Fibroblast of skin of scalp (primary cell): ENCODE measurements at places on chromosomes 4 and X.

DNA sequence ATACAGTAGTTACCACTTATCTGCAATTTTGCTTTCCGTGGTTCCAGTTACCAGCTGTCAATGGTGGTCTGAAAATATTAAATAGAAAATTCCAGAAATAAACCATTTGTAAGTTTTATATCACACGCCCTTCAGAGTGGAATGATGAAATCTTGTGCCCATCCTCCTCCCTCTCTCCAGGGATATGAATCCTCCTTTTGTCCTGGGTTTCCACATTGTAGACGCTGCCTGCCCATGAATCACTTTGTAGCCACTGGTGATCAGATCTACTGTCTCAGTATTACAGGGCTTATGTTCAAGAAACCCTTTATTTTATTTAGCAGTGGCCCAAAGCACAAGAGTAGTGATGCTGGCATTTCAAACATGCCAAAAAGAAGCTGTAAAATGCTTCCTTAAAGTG lies 198.6 kb downstream of the KCNIP4 start:
- DNase-seq: no peak

- DNase-seq: no peak
Measured at GRCh38 chr4:108878806-108879205, 116.0 kb upstream of the ETNPPL start.

GRCh38 chr4:168503652-168504362 lies 7.0 kb downstream of the PALLD start:
- DNase-seq: no peak

DNA sequence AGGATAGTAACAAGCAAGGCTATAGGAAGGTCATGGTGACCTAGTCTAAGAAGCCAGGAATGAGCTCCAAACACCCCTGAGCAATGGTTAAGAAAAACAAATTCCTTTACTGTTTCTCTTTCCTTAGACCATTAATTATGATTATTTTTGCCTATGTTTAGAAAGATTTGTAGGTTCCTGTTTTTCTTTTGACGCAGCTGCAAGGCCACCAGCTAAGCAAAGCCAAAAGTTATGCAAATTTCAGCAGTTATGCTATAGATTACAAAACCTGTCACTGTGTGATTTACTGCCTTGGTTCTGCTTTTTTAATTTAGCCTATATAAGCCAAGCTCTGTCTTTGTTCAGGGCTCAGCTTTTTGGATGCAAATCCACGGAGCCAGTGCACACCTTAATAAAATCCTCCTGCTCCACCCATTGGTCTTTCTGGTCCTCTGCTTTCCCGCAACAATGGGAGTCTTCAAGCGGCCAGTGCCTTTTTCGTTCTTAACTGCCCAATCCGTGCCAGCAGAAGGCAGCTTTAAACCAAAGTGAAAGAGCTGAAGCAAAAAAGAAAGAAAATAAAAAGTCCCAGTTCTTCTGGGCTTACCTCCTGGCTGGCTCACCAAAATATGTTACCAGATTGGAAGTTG lies 1.4 kb upstream of the CEP135 start:
- DNase-seq: peak; percentile 50

GRCh38 chr4:40185830-40186664 lies 10.8 kb upstream of the RHOH start:
- DNase-seq: peak; percentile 68

DNA sequence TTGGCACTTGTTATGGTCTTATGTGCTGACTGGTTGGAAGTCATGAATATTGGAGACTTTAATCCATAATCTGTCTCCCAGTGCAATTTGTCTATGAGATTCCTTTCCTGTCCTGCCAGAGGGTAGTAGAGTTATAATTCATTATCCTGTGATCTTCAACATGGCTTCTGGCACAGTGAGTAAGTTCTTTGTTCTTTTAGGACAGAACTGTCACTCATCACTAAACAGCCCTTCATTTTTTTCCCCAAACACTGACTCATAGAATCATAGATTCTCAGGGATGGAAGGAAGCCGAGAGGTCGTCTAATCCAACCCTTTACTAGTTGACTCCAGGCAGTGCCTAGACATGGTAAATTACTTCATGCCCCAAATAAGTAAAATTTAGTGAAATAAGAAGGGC lies 78.4 kb downstream of the LUZP4 start:
- DNase-seq: peak; percentile 37

DNA sequence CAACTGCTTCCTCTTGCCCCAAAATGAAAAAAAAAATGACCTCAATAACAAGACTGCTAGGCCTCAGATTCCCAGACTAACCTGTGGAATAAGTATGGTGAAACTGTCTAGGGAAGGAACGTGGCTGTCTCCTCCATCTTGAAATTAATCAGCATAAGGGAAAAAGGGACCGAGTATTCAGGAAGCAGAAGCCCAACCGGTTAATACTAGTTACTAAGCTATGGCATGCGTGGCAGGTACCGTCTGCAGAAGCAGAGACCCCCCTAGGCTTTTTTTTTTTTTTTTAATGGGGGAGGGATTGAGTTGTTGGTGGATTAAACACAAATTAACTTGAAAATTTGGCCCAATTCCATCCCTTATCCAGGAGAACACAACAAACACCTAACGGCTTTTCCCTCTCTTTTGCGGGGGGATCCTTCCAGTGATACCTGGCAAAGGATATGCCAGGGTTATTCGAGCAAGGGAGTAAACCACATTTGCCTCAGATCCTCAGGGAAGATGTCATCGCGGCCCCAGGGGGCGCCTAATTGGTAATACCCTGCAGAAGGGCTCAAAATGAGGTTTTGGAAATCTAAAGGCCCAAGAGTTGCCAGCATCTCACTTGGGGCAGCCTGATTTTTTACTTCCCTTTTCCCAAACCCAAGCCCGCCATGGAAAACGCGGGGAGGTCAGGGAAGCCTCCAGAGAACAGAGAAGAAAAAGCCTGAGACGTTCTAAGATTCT lies 893 bp downstream of the RLIM start:
- DNase-seq: peak; percentile 19

DNA sequence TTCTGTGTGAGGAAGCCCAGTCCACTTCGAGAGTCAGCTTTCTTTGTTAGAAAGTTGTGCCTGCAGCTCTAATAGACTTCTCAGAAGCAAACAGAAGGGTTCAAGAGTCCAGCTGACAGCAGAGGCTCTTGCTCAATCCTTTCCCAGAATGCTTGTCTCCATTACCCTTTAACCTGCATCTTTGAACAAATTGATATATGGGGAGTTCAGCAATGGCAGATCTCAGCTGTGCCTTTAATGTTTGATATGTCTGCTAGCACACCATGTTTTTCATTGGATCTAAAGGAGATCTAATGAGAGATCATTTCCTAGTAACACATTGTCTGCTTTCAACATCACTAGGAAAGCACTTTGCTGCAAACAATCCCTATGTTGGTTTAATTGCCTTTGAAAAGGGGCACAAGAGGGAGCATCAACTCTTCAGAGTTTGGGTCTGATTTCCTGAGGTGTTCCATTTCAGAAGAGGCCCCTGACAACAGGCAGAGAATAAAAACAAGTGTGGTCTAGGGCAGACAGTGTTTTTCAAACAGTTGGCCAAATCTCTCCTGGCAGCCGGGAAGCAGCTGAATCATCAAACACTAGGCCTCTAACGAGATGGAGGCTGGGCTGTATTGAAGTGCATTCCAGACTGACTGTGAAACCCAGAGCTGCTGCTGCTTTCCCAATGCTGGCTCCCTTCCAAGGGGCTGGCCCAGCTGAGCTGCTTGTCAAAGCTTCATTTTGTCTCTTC lies 55.5 kb downstream of the LUZP4 start:
- peak; percentile 97 for DNase-seq

DNA sequence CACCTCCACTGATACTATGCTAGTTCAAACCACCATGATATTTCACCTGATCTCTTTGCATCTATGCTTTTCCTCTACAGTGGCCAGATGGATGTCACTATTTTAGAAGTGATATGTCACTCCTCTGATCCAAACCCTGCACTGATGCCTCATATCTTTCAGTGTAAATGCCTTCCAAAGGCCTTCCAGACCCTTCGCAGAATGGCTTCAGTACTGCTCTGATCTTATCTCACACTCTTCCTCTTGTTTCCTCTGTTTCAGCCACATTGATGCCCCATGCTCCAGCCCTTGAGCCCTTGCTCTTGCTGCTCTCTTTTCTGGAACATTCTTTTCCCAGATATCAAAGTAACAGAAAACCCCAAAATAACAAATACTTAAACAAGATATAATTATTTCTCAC lies 17.9 kb downstream of the MID1IP1 start:
- DNase-seq: no peak

DNA sequence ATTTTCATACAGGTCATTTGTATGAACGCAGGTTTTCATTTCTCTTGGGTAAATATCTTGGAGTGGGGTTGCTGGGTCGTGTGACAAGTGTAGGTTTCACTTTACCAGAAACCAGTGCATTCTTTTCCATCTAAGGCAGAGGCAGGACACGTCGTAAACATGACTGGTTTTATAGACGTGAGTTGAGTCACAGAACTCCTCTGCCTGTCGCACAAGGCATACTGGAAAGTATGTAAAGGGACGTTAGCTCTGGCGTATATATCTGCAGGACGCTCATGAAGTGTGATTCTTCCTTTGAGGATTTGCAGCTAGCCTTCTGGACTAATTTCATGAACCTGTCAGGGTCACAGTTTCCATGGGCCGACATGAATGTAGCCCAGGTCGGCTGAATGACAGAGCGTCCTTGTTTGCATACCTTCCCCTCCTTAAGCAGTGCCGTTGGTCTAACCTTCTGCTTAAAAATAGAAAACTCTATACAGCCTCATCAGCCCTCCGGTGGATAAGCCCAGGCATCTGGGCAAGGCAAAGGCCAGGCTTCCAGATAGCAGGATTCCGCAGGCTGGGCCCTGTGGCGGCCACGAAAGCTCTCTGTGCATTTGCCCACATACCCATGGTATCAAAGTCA lies 106.0 kb downstream of the GPR143 start:
- DNase-seq: no peak
